ENCODE measurements at places on chromosomes 16 and 17.

GRCh38 chr16:72400257-72401083 is 228.5 kb upstream of the PMFBP1 start:
- peak; percentile 3 for DNase-seq

DNA sequence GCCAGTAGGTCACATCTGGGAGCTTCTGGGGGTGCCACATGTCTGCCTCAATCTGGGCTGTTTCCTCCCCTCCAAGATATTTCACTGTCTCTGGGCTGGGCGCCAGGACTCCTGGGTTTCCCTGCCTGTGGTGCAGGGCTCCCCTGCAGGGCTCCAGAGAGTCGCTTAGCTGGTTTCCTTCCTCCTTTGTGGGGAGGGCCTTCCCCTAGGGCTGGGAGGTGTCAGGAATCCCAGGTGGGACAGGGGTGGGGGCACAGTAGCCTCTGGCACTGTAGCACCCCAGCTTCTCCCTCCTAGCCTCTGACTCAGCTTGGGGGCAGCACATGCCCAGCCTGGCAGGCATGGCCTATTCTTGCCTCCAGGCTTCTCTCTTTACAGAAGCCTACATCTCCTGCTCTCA is 2.6 kb downstream of the RARA start:
- DNase-seq: no peak

- DNase-seq: no peak
Measured at GRCh38 chr17:65742403-65743307, 181.2 kb upstream of the AXIN2 start.

GRCh38 chr16:51674615-51675014 is 523.5 kb upstream of the SALL1 start:
- no peak for DNase-seq

DNA sequence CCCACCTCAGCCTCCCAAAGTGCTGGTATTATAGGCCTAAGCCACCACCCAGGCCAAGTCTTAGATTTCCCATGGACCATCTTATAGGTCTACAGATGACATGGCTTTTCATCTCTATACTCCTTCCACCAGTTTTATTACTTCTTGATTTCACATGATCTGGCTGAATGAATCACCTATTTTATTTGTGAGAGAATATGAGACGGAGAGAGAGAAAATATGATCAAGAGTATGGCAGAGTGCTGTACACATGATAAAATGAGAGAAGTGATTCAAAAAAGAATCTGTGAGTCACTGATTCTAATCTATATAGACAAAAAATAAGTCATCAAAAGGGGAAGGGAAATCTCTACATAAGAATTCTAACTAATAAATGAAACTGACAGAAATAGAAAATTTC is 13.7 kb downstream of the ACSM1 start:
- no peak for DNase-seq

GRCh38 chr17:65953316-65954147 is 238.4 kb downstream of the CEP112 start:
- no peak for DNase-seq

DNA sequence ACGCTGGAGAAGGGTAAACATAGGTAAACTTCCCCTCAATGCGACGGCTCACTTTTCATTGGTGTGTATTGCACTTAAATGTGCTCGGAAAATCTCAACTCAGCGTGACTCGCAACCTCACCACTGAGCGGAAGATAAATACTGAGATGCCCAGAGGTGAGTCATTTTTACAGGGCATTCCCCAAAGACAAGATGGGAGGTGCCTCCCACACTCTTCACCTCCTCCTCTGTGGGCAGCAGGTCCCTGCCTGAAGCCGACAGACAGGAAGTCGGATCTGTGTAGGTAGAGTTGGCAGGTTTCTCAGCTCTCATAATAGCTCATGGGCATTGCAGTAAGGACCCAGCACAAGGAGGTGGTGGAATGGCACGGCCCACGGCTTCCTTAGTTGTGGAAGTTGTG is 274.6 kb upstream of the HSBP1 start:
- DNase-seq: no peak

GRCh38 chr17:30926516-30926915 is 4.8 kb downstream of the ADAP2 start:
- no peak for DNase-seq

DNA sequence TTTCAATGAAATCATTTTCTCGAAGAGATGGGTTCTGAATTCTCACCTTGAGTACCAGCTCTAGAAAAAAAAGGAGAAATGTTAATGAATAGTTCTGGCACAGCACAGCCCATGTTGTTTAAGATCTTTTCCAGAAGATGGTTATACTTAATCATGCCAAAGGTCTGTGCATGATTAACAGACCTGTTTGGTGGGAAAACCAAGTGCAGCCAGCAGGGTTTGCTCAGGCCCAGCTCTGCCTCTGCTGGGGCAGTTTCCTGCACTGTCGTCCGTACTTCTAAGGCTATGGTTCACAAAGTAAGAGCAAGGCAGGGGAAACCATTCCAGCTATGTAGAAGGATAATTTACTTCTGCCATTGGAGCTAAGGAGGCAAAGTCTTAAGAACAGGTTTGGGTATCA is 10.7 kb downstream of the ANKRD40 start:
- DNase-seq: no peak

DNA sequence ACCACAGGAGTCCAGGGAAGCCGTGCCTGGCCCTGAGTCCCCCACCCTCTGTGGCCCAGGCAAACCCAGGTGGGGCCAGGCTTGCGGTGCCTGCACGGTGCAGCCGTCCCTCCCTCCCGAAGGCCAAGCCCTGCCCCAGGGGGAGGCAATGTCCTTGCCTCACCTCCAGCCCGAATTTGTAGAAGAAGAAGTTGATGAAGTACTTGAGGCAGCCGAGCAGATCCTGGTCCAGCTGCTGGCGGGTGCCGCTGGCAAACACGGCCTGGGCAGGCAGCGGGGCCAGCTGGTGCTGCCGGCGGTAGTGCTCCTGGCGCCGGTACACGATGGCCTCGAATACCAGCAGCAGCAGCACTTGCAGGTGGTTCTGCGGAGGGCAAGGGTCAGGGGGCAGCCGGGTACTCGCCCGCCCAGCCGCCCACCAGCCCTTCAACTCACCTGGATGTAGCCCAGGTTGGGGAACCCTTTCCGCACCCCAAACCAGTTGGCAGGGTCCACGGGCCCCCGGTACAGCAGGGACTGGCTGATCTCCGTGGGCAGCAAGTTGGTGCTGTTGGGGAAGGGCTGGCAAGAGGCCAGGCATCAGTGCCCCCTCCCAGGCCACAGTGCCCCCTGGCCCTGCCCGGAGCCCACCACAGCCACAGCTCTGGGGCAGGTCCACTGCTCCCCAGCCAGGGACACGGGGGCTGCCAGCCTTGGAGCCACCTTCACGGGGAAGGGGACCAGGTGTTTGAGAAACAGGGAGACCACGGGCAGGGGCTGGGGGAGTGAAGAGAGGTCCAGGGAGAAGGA is 26.1 kb downstream of the CTU2 start:
- DNase-seq: no peak

DNA sequence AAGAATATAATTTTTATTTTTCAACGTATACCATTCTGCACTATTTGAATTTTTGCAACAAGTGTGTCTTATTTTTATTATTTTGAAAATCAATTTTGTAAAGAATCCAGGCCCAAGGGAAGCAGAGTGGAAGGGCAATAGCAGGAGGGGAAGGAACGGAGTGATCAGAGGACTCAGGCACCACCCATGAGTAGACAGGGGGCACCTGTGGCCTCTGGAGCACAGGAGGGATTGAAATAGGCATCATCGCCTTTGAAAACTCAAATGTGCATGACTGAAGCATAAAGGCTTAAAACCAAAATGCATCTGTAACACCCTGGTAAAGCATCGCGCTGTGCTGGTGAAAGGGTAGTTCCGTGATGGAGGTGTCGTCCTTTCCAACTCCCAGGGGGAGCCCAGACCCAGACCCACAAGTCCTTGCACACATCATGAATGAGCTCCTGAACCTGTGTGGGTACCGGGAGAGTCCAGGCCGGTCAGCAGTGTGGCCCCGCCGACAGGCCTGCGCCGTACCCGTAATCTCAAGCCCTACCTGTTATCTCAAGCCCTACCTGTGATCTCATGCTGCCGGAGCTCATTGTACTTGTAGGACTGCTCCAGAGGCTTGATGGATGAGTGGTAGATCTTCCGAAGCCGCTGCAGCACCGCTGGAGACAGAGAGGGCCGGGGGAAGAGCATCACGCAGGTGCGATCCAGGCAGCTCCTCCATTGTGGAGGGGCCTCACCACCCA is 39.1 kb downstream of the SRL start:
- DNase-seq: no peak

- DNase-seq: no peak
Measured at GRCh38 chr17:57084361-57084801, 665 bp upstream of the AKAP1 start.

DNA sequence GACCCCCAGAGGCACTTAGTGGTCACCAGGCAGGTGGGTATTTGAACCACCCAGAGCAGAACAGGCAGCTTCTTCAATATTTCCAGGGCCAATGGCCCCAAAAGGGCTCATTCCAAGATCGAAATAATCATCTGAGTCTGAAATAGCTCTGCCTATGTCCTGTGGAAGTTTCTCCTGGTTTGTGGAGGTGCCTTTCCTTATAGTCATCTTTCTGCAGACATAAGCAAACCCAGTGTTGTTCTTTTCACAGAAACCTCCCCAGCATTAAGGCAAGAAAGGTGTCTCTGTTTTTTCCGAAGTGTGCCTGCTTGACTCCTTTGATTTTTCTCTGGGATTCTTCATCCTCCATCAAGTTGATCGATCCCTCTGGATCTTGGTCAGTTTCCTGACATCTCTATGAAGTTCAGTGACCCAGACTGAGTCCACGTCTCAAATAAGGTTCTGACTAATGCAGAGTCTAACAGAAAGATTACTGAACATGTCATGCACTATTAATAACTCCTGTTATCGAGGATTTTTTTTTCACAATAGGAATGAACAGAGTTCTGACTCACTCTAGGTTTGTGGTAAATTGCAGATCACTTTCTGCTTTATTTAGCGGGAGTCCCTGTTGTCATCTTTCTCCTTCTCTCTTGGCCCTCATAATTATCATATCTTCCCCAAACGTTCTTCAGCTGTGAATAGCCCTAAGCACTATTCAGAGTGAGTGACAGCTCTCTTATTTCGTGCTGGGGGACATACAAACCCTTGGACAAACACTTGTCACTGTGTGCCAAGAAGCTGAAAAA is 1.5 kb downstream of the LRRC3C start:
- DNase-seq: no peak

- DNase-seq: no peak
Measured at GRCh38 chr16:10799736-10800135, 18.9 kb downstream of the TVP23A start.

GRCh38 chr17:29590411-29591145 is 1.1 kb upstream of the GIT1 start:
- no peak for DNase-seq

GRCh38 chr16:24753000-24753399 is 23.5 kb downstream of the TNRC6A start:
- DNase-seq: no peak

DNA sequence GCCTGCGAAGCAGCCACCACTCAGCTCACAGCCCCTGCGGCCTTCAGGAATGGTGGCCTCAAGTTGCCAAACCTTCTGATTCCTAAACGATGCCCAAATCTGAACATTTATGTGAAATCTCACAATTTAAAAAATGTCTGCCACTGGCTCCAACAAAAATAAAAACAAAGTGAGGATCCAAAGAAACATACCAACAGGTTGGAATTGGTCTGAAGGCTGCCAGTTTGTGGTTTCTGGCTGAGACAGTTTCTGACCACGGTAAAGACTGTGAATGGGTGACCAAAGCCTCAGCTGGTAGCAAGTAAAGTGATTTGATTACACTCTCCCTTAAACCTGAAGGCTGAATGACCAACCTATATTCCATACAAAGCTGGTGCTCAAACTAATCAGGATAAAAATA is 24.9 kb downstream of the LITAFD start:
- DNase-seq: no peak

DNA sequence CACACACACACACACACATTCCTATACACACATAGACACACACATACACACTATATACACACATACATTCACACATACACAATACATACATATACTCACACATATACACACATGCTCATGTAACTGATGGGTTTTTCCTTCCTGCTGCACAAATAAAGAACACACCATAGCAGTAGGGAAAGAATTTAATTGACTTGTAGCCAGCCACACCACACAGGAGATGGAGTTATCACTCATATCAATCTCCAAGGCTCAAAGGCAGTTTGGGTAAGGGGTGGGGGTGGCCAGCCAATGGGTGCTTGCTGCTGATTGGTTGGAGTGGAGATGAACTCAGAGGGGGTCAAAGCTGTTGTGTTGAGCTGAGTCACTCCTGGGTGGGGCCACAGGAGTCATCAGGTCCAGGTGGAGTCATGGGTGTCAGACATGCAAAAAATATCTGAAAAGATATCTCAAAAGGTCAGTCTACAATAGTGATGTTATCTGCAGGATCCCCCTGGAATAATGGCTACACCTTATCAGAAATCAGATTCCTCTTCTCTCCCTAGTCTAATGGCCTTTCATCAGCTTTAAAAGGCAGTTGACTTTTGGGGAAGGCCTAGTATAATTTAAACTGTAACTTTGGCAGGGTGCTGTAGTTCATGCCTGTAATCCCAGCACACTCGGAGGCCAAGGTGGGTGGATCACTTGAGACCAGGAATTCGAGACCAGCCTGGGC is 46.1 kb downstream of the WSB1 start:
- DNase-seq: no peak

- no peak for DNase-seq
Measured at GRCh38 chr16:35221482-35222185, 1762.2 kb downstream of the TP53TG3F start.

- no peak for DNase-seq
Measured at GRCh38 chr16:48201515-48202201, 42.4 kb upstream of the LONP2 start.

DNA sequence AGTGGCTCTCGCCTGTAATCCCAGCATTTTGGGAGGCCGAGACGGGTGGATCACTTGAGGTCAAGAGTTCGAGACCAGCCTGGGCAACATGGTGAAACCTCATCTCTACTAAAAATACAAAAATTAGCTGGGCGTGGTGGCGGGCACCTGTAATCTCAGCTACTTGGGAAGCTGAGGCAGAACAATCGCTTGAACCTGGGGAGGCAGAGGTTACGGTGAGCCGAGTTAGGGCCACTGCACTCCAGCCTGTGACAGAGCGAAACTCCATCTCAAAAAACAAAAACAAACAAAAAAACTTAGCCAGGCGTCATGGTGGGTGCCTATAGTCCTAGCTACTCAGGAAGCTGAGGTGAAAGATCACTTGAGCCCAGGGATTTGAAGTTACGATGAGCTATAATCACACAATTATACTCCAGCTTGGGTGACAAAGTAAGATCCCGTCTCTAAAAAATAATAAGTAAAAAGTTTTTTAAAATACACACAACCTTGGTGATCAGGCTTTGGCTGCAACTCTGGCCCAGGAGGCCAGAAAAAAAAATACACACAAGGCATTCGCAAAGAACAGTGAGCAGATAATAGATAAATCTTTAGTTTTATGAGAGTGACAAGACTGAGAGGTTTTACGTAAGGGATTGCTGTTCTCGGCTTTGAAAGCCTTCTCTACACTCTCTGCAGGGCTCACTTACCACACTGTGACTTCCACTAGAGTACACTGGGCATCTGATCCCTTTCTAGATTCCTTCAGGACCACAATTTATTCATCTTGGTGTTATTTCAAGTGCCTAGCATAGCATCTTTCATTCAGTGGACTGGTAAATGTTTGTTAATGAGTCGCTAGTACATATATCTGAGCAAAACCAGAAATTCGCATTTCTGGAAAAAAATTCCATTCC is 5.9 kb downstream of the GSPT1 start:
- no peak for DNase-seq

- no peak for DNase-seq
Measured at GRCh38 chr17:50766222-50767023, 895 bp downstream of the ANKRD40CL start.

GRCh38 chr17:600576-601243 is 113.9 kb downstream of the VPS53 start:
- DNase-seq: no peak

Measured in substantia nigra (tissue), 51 donors.